ENCODE measurements at places on chromosomes 5 and 9.

DNA sequence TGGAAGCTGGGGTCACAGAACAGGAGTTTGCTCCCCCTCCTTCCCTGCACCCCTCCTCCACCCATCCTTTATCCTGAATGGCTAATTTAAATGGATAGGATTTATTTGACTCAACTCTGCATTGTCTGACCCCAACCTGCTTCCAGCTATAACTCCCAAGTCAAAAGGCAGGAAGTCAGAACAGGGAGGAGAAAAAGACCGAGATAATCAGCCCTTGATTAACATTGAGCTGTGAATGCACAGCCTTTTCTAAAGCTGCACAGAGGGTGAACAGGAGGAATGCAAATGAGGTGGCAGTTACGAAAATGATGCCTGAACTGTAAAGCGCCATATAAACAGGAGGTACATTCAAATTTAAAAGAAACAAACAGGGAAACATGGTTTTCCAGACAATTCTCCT lies 152.8 kb downstream of the SPOCK1 start:
- DNase-seq, result no peak

DNA sequence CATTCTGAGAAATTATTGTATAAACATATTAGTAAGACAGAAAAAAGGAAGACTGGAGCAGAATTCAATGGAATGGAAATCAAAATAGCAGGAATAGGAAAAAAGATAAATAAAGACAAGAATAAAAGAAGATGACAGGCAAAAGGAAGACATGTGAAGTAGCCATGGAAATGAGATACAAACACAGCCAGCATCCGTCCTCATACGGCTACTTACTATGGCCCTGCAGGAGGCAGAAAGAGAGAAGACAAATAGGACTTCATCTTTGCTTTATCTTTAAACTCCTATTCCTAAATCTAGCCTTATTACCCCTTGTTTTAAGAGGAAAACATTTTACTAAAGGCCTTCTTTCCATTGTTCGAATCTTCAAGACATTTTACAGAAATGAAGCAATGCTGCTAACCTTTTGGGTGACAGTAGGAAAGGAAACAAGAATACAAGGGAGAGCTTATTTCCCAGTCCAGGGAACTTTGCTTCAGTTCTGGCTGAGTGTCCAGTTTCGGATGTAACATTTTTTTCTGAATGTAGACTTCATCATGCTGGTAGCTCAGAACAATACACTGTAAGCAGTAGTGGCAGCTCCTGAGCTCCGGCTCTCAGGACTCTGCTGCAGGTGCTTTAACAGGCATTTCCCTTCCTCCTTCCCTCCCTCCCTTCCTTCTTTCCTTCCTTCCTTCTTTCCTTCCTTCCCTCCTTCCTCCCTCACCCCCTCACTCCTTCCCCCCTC lies 106.4 kb upstream of the SLC12A2 start:
- no peak for DNase-seq

DNA sequence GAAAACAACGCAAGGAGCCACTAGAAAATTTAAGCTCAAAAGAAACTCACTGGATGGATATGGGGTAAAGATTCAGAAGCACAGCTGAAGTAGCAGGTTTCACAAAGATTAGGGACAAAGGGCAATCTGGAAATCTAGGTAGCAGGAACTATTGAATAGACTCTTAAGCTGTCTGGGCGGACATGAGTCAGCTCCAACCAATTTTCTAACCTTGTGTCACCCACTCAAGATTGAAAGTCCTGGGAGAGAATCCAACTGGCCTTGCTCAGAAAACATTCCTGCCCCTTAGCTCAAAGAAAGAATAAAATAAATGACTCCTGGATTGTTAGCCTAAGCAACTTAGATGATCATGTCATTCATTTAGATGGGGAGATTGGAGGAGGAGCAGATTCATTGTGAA lies 69.2 kb downstream of the STK32A start:
- no peak for DNase-seq

GRCh38 chr9:119372951-119373350 lies 3.7 kb upstream of the BRINP1 start:
- no peak for DNase-seq

DNA sequence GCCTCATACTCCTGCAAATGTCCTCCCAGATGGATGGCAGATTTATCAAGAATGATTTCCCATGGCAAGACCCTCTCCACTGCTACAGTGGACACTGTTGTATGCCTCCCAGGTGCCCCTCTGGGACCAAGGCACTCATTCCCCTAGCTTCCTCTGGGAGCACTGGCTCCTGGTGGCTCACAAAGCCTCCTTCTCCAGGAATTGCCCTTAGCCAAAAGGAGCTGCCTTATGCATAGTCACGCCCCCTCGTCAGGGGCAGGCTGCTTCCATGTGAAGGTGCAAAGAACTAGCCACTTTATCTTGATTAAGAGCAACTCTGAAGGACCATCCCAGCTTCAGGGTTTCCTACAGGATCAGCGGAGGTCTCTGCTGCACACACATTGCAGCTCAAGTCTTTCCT lies 358.1 kb downstream of the CDK5RAP2 start:
- DNase-seq, result no peak

DNA sequence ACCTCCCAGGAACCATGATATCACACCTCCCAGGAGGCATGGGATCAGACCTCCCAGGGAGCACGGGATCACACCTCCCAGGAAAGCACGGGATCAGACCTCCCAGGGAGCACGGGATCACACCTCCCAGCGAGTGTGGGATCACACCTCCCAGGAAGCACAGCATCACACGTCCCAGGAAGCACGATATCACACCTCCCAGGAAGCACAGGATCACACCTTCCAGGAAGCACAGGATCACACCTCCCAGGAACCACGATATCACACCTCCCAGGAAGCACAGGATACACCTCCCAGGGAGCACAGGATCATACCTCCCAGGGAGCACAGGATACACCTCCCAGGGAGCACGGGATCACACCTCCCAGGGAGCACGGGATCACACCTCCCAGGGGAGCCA lies 30.0 kb upstream of the FCN2 start:
- DNase-seq, result no peak

DNA sequence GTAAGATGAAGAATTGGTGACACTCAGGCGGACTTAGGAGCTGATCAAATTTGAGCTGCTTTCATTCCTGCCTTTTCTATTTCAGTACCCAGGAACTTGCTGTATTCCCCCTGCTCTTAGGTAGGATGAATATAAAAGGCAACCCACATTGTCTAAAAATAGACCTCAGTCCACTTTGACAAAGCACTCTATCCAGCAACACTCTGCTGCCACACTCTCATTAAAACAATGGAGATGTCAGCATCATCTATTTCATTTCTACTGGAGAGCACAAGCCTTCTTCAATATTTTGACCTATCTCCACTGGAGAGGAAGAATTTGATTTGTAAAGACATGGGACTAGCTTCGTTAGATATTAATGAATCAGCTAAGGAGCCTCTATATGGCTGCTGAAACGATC lies 468.4 kb downstream of the PTPRD start:
- DNase-seq, result no peak

DNA sequence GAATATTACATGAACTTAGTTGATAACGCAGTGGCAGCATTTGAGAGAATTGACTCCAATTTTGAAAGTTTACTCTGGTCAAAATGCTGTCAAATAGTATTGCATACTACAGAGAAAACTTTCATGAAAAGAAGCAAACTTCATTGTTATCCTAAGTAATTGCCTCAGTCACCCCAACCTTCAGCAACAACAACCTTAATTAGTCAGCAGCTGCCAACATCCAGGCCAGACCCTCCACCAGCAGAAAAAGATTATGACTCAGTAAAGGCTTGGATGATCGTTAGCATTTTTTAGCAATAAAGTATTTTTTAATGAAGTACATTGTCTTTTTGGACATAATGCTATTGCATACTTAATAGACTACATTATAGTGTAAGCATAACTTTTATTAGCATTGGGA lies 40.8 kb upstream of the SPDL1 start:
- no peak for DNase-seq

DNA sequence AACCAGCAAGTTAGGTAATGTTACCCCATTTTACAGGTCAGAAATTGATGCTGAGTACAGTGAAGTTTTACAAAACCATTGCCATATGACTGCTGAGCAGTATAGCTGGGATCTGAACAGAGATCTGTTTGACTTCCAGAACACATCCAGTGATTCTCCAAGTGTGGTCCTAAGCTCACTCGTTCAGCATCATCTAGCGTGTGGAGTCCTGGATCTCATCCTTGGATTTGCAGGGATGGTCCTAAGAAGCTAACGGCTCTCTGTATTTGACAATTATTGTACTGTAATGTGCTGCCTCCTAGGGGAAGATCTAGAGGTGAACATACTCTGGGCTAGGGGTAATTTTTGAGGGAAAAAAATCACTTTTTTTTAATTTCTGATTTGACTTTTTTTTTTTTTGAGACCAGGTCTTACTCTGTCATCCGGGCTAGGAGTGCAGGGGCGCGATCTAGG lies 1.4 kb downstream of the SLC26A2 start:
- DNase-seq, result no peak

GRCh38 chr5:13354611-13355010 lies 589.9 kb downstream of the DNAH5 start:
- no peak for DNase-seq

GRCh38 chr5:134813407-134813806 lies 32.4 kb upstream of the C5orf24 start:
- no peak for DNase-seq

DNA sequence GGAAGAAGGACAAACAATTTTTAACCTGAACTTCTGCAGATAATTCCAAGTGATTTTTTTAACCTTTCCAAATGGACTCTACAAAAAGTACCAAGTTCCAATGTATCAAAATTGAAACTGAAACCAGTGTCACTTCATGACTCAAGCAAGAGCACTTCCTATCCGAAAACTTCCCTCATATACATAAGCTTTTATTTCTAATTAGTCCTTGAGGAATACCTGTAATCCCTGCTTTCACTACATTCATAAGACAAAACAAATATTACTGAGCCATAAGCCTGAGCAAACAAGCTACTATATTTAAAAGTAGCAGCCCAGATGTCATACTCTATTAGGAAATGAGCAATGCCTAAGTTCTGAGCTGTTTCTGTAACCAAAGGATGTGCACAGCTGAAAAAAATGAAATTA lies 224.4 kb downstream of the EBF1 start:
- no peak for DNase-seq

- no peak for DNase-seq
Measured at GRCh38 chr5:150513375-150514309, 5.7 kb downstream of the NDST1 start.

DNA sequence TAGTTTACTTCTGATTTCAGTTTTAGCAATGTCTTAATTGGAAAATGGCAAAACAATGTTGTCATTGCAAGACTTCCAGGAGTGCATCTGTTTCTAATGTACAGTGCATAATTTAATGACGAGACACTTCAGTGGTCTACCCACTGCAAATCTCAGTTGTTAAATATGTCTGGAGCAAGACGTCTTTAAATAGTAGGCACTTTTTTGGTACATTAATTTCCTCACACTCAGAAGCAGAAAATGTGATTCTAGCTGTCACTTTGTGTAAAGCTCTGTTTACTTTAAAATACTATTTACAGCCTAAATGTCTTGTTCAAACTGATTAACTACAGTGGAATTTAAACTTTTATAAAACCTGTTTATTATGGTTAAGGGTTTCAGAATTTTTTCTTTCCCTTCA lies 815.5 kb downstream of the TLE1 start:
- DNase-seq, result no peak

Measured in CMK (cell line).